Uterus (tissue), 4 donors: ENCODE measurements at places on chromosomes 2 and 18.

GRCh38 chr18:12334366-12334808 is 26.3 kb downstream of the TUBB6 start:
- no peak for DNase-seq

- DNase-seq, result peak; percentile 6
Measured at GRCh38 chr2:128601298-128602037, 282.8 kb upstream of the HS6ST1 start.

GRCh38 chr2:149781263-149781808 is 193.8 kb upstream of the MMADHC start:
- no peak for DNase-seq

DNA sequence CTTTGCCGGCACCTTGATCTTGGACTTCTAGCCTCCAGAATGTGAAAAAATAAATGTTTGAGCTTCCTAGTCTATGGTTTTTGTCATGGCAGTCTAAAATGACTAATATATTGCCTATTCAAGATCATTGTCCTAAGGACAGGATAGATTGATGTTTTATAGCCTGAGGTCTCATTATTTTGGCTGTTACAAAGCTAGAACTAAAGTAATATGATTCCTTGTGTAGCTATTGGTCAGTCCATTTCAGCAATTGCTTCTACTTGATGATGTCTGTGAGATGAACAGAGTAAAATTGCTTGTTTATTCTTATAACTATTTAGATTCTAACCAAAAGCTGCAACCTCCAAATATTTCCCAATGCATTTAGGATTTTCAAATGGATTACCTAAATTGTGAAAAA is 145.0 kb downstream of the HRH4 start:
- DNase-seq, result no peak

GRCh38 chr2:240585681-240586197 is 795 bp upstream of the CAPN10 start:
- DNase-seq, result no peak
